ENCODE measurements at places on chromosomes 12 and 14.

DNA sequence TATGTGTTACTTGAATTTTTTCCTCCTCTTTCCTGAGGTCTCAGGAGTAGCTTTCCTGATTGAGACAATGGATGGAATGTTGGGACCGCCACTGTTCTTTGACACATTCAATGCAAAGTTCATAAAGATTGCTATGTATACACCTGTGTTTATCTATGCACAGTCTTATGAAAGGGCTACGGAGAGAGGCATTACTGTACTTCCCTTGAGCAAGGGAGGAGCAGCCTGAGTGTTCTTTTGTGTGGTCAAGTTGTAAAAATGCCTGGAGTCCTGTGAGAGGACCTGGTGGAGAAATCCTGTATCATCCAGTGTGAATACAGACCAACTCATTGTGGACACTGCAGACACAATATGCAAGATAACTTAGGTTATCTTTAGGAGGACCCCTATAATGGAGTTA is 1.2 kb downstream of the SRGAP1 start:
- DNase-seq, result no peak

GRCh38 chr14:97634751-97635150 is 837.6 kb downstream of the VRK1 start:
- DNase-seq, result no peak

GRCh38 chr12:96199464-96199863 is 5.3 kb downstream of the ELK3 start:
- no peak for DNase-seq

- DNase-seq, result no peak
These were observed 77.9 kb downstream of the ST8SIA1 start for GRCh38 chr12:22256605-22257004.

- no peak for DNase-seq
These were observed 409.7 kb downstream of the NOVA1 start for GRCh38 chr14:26187996-26188620.

- DNase-seq, result no peak
These were observed 120.4 kb upstream of the LRIG3 start for GRCh38 chr12:59040656-59041055.

GRCh38 chr12:132114667-132115066 is 29.5 kb downstream of the DDX51 start:
- no peak for DNase-seq

- DNase-seq, result no peak
These were observed 1.7 kb downstream of the YY1 start for GRCh38 chr14:100240668-100241032.

GRCh38 chr12:21541773-21542172 is 15.7 kb downstream of the SPX start:
- DNase-seq, result no peak

DNA sequence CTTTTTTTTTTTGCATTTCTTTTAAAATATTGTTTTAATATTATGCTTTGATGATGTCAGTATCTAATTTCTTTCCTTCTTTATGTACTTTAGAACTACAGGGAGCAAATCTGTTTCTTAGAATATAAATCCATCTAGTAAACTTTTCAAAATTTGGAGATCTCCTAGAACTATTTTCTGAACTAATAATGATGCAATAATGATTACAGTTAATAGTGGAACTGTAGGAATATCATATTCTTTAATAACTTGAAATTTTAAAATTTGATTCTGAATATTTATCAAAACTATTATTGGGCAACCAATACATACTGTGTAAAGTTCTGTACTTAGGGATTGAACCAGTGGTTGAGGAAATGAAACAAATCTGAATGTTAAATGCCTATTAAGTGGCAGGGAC is 23.1 kb upstream of the PMCH start:
- no peak for DNase-seq

- DNase-seq, result no peak
These were observed 43.9 kb downstream of the PPP4R3A start for GRCh38 chr14:91466192-91466591.

DNA sequence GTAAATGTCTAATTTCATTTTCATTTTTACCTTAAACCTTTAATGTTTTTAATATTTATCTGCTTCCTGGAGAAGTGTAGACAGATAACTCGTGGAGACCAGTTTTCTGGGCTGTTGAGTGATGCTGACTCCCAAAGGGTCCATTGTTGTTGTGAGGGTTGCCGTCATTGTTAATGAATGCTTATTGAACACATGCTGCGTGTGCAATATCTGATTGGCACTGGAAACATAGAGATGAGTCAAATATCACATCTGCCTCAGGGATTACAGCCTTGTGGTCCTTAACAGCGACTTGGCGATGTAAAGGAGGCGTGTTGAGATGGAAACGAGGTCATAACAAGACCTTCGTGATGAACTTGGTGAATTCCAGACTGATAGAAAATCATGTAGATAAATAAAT is 85.9 kb downstream of the FBXW8 start:
- DNase-seq, result no peak

GRCh38 chr14:88017535-88017934 is 12.6 kb downstream of the GPR65 start:
- DNase-seq, result no peak

DNA sequence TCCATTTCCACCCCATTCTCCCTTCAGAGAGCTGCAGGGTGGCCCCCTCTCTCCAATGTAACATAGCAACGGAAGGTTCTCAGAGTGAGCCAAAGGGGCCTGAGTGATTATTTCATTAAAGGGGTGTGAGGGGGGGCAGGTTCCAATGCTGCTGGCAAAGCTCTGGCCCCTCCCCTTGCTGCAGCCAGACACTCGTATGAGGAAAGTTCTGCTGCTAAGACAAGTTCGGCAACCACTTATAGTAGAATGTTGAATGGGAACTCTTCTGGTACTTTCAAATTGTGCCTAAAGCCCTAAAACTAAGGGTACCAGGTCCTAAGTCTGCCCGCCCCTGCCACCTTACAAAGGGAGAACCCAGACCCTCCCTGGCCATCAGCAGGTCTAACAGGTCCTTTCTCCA is 49.8 kb downstream of the PLEKHG3 start:
- DNase-seq, result no peak

- DNase-seq, result no peak
These were observed 190.5 kb upstream of the PLXNC1 start for GRCh38 chr12:93957870-93958269.

DNA sequence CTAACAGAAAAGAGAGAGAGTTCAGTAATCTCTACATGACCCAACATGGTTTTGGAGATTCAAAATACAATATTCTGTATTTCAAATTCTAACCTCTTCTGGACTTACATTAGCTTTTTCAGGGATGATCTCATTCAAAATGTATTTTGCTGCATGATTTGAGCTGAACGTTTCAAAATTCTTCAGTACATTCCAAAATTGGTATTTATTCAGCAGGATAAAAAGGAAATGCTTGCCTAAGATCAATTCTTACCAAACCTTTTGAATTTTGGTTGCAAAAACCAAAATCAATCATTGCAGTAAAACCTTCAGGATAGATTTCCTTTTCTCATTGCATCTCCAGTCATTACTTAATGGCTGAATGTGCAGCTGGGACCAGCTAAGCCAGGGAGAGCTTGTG is 1761.3 kb upstream of the SEL1L start:
- DNase-seq, result no peak

DNA sequence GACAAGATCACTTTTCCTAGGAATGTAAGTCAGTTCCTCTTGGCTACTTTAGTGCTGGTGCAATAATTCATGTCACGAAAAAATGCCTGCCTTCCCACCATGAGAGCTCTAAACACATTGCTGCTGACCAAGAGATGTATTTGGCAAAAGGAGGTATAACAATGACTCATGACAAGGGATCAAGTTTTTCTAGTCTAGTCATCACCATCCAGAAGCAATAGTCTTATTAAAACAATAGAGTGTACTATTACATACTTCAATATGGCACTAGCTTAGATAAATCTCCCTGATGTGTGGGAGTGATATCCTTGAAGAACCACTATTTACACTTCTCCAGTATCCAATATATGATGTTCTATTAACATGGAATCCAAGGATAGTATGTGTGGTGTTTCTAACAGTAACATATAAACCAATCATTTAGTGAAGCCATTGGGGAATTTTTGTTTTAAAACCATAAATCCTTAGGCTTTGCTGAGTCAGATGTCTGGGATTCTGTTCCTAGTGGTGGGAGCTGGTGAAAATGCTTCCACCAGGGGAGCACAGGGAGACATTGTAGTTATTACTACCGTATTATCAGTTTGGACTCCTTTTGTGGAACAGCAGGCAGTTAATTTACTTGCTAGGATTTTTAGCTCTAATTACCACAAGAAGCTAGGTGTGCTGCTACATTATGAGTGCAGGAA is 1387.5 kb downstream of the LRFN5 start:
- DNase-seq, result no peak

- no peak for DNase-seq
These were observed 133.8 kb upstream of the TBX3 start for GRCh38 chr12:114817571-114818425.

DNA sequence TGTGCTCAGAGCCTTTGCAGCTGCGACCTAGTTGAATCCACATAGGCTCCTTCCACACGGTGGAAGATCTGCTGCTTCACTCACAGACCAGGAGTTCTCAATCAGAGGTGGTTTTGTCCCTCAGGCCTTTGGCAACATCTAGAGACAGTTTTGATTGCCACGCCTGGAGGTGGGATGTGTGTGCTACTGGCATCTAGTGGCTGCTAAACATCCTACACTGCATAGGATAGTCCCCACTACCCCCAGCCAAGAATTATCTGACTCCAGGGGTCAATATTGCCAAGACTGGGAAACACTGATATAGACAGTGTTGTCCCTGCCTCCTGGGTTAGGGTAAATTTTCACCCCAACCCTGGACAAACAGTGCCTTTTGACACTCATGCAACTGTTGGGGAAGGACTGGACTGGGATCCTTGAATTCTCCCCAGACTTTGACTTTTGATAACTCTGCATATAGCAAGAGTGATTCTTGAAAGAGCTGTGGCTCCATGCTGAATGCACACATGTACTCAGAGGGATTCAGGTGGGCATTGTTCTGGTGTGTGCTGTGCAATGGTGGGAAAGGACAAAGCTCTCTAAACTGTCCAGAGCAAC is 39.8 kb downstream of the BAZ2A start:
- DNase-seq, result no peak

GRCh38 chr12:58095002-58095401 is 153.6 kb downstream of the ATP23 start:
- no peak for DNase-seq

GRCh38 chr14:105818712-105819005 is 292.3 kb downstream of the TMEM121 start:
- no peak for DNase-seq

GRCh38 chr12:107377596-107378385 is 284.4 kb upstream of the CRY1 start:
- no peak for DNase-seq

DNA sequence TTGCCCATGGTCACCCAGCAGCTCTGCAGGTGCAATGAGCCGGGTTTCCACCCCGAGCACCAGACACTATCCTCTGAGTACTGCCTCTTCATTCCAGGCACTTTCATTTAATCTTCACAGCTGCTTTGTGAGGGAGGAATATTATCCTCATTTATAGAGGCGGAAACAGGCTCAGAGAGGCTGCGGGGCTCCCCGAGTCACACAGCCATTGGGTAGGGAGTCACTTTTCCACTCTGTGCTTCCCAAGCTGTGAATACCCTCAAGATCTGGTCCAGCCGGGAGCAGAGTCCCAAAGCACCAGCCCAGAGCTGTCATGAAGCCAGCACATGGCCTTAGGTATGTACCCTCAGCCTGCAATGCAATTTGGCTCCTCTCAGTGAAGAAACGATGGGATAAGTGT is 51.7 kb upstream of the RIN3 start:
- DNase-seq, result no peak

DNA sequence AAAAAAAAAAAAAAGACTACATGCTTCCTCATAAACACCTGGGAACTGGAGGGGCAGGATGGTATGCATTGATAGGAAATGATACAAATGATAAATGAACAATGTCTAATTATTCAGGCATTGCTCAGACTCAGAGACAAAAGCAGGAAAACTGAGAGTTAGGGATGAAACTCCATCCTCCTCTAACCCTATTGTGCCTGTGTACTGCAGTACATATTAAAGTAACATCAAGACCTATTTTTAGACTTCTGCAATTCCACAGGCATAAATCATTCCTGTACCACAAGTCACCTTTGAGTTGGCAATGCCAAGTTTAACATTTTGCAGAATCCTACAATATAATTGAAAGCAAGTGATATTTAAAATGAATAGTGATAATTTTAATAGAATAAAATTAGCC is 156.5 kb upstream of the USP15 start:
- DNase-seq, result no peak

DNA sequence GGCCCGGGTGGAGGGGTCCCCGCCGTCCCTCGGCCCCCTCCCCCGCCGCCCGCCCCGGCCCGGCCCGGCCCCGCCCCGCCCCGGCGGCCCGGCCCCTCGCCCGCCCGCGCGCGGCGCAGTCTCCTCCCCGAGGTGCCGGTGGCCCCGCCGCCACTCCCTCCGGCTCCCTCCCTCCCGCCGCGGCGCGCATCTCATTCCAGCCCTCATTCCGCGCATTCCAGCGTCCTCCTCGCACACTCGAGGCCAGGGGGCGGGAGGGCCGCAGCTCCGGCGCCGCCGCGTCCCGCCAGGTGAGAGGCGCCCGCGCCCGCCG is at the start of gene TEAD4:
Gene TEAD4 (plus strand): TSS at position 206 of the 313 bp plus-strand sequence.
- DNase-seq, result no peak

GRCh38 chr12:91769736-91770135 is 375.9 kb downstream of the BTG1 start:
- DNase-seq, result no peak

DNA sequence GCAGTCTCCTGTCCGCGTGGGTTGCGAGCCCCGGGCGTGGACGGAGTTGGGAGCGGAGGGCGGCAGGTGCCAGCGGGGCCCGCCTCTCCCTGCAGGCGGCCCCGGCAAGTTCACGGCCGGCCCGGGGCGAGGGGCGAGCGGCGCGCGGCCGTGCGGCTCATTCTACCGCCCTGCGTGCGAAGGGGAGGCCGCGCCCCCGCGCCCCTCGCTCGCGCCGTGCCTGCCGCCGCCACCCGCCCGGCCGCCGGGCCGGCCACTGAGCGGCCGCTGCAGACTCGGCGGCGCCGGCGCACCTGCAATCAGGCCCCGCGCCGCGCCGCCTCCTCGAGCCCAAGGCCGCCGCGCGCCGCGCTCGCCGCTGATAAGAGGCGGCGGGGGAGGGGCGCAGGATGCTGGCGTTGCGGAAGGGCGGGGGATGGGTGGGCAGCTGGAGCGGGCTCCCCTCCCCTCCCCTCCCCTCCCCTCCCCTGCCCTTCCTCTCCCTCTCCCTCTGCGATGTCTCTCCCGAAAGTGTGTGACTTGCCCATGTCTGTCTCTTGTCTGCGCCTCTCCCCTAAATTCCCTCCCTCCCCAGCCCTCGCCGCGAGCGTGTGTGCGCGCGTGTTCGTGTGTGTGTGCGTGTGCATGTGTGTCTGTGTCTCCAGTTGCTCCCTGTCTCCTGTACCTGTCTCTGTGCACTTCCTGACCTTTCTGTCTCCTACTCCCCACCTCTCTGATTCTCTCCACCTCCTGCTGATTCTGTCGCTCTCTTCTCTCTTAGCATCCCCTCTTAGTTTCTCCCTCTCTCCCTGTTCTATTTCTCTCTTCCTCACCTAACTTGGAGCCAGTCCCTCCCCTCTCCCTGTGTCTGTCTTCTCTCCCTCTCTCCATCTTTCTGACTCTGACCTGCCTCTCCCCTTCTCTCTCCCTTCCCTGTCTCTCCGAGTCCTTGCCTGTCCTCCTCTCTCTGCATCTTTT is 768.1 kb upstream of the TBX3 start:
- no peak for DNase-seq

- DNase-seq, result no peak
These were observed 19.0 kb upstream of the NDUFA12 start for GRCh38 chr12:95022477-95022876.

- no peak for DNase-seq
These were observed 86.2 kb upstream of the GNG2 start for GRCh38 chr14:51774209-51774608.
